ENCODE measurements at places on chromosomes 12 and 14.

GRCh38 chr14:35385042-35385839 lies 19.3 kb downstream of the NFKBIA start:
- DNase-seq: peak; percentile 70

- DNase-seq: peak; percentile 3
Observed at GRCh38 chr12:58176296-58176869, 235.0 kb downstream of the ATP23 start.

- DNase-seq: no peak
Observed at GRCh38 chr12:92073094-92073493, 72.6 kb downstream of the BTG1 start.

- DNase-seq: no peak
Observed at GRCh38 chr14:77086017-77086727, 11.9 kb upstream of the CIPC start.

DNA sequence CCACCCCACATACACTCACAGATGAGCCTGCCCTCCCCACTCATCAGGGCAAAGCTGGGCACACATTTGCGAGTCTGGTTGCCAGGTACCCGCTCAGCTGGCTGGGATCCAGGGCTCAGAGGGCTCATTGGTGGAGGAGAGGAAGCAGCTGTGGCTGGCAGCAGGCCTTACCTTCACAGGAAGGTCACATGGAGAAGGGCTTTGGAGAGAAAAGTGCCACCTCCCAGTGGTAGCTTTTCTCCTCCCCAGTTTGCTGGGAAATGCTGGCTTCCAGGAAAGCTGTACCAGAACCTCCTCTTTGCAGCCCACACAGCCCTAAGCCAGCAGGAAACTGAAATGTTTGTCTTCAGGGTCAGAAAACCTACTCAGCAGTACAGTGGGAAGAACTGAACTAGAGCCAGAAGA lies 55.6 kb downstream of the LGMN start:
- DNase-seq: no peak

DNA sequence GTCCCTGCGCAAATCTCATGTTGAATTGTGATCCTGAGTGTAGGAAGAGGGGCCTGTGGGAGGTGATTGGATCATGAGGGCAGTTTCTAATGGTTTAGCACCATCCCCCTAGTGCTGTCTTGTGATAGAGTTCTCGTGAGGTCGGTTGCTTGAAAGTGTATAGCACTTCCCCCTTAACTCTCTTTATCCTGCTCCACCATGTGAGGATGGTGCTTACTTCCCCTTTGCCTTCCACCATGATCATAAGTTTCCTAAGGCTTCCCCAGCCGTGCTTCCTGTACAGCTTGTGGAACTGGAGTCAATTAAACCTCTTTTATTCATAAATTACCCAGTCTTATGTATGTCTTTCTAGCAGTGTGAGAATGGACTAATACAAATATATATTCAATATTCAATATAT lies 303.7 kb upstream of the SEL1L start:
- DNase-seq: no peak

DNA sequence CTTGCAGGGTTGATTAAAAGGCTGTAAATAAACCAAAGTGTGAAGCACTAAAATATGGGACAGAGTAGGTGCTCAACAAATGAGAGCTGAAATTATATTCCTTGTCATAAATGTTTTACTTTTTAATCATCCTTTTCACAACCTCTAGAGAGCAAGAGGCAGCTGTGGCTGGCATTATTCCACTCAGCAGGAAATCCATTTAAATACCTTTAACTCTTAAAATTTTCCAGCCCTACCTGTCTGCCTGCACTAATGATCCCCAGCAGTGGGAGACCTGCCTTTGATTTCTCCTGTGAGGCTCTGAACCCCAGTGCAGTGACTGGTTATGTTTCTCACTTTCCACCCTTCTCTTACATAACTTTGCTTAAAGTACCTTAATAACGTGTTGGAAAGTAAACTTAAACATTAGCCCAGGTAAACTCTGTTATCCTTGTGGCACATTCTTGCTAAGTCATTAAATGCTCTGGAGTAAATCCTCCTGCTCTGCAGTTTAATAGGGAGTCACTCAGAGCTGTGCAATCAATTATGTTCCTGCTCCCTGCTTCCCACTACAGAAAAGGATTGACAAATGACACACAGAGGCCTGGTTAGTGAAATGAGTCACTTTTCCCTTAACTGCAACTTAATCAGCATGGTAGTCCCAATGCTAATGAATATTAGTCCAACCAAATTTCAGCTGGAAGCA lies 755.7 kb upstream of the USP15 start:
- DNase-seq: no peak

DNA sequence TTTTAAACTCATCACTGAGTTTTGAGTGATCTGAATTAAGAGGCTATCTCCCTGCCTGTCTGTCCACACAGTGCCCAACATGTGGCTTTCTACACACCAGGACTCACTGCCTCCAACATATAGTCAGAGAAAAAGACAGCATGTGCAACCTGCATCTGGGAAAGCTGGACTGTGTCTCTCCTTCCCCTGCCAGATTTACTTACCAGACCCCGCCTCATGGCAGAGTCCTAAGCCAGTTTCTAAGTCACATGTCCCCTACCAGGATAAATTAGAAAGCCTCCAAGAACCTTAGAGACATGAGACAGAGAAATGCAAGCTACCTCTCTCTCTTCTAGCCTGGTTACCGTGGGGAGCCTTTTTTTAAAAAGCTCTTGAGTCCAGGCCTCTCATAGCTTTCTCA lies 2.7 kb upstream of the HDAC7 start:
- DNase-seq: no peak

DNA sequence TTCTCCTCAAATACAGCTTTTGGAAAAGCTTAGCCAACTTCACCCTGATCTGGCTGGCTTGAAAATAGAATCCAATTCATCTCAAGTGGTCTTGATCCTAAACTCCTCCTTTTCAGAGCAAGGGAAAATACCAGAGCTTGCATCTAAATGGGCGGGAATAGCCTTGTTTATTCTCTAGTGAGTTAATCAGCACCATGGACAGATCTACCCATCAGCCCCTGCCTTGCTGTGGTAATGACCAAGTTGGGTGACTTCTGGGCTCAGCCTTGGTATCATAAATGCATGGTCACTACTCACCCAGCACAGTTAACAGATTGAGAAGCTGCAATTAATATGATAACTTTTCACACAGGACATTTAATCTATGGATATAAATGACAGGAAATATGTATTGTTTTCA lies 196.6 kb downstream of the GLT1D1 start:
- DNase-seq: no peak

- DNase-seq: no peak
Observed at GRCh38 chr12:5032821-5033220, 10.9 kb upstream of the KCNA5 start.

- no peak for DNase-seq
Observed at GRCh38 chr12:10554228-10554755, 48.6 kb downstream of the EIF2S3B start.

DNA sequence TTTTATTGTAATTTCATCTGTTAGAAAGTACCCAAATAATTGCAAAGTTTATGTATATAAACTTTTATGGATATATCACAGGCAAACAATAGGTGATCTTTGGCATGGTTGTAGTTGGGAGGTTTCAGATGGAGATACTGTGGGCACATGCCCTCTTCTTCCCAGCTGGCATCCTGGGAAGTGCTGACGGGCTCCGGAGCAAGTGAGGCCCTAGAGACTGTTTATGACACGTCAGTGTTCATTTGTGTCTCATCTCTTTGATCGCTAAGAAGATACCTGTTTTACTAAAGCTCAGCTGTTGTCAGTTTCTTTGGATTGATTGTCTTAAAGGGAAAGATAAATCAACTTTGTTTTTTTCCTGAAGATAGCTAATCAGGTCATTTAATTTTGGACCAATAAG lies 287.6 kb downstream of the FBXL14 start:
- DNase-seq: no peak

- no peak for DNase-seq
Observed at GRCh38 chr12:19323805-19324204, 115.5 kb upstream of the AEBP2 start.

- no peak for DNase-seq
Observed at GRCh38 chr14:63840981-63841380, 11.8 kb upstream of the SYNE2 start.

DNA sequence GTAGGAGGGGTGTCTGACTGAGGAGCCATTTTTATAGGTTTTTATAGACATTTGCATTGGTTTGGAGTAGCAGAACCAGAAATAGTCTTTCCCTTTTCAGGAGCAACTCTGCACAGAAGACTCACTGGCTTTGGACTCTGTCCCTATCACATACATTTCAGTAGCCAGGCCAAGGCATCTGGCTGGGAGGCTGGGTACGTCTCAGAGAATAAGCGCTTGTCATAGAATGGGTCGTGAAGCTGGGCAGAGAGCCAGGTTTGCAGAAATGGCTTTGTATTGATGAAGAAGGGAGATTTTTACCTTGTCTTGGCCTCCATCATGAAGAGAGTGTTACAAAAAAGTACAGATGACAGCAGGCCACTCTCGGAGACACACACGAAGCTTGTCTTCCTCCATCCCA lies 98.6 kb downstream of the CACNA1C start:
- DNase-seq: no peak

DNA sequence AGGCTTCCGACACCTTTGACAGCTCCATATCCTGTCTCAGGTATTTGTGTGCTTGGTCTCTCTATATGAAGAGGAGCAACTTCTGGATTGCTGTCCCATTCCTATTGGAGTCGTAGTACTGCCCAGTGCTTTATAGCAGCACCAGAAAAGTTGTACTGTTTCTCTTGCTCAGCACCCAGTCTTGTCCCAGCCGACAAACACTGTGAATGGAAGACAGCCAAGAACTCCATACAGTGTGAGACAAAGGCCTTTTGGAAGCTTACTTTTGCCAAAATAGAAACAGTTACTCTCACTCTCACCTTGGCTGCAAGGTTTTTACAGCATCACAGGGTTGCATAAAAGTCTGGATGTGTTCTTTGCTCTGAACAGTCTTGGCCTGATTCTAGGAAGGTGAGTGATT lies 105.3 kb downstream of the TGFB3 start:
- DNase-seq: no peak

DNA sequence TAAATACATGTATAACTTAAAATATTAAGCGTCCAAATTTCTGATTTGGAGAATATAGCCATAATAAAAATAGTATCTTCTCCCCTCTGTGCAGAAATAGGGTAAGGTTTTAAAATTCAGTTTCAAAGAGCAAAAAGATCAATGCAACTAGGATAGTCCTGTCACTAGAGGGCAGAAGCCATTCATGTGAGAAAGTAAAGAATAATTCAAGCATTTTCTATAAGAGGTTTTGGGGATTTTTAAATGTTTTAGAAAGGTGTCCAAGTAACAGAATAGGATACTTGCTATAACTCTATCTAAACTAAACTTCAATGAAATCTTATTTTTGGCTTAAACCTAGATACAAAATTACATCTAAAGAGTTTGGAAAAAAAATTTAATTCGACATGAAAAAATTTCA lies 50.3 kb downstream of the ADAMTS20 start:
- peak; percentile 17 for DNase-seq

GRCh38 chr12:120725151-120725658 lies 421 bp upstream of the ACADS start:
- no peak for DNase-seq

DNA sequence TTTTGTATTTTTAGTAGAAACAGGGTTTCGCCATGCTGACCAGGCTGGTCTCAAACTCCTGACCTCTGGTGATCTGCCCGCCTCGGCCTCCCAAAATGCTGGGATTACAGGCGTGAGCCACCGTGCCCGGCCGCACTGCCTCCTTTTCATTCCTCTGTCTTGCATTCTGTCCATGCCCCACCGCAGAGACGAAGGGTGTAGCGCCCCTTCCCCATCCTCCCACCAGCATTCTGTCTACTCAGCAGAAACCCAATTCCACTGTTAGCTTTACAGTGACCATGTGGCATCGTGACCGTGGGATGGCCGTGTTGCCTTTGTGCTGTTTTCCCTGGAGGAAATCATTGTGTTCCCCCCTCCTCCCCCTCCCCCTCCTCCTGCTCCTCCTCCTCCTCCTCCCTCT lies 10.3 kb downstream of the TEX22 start:
- no peak for DNase-seq

DNA sequence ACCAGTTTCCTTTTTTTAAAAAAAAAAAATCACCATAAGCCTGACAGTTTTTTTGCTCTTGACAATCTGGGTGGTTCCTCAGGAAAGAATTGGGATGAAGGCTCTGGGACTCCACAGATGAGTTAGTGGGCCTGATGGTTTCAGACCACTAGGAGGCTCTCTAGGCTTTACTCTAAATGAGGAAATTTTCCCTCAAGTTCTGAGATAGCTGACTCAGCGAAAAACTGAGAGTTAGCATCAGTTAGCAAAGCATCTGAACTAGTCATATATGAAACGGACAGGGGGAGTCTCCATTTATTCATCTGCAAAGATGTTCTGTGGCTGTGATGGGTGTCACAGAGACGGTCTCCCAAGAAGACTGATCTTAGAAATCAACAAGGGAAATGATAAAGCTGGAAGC lies 314.3 kb upstream of the OR4E1 start:
- DNase-seq: no peak

GRCh38 chr14:89746654-89747053 lies 207.9 kb downstream of the EFCAB11 start:
- DNase-seq: no peak

GRCh38 chr14:75158843-75159614 lies 17.4 kb downstream of the TMED10 start:
- no peak for DNase-seq

- no peak for DNase-seq
Observed at GRCh38 chr12:47970843-47971242, 7.4 kb downstream of the TMEM106C start.

DNA sequence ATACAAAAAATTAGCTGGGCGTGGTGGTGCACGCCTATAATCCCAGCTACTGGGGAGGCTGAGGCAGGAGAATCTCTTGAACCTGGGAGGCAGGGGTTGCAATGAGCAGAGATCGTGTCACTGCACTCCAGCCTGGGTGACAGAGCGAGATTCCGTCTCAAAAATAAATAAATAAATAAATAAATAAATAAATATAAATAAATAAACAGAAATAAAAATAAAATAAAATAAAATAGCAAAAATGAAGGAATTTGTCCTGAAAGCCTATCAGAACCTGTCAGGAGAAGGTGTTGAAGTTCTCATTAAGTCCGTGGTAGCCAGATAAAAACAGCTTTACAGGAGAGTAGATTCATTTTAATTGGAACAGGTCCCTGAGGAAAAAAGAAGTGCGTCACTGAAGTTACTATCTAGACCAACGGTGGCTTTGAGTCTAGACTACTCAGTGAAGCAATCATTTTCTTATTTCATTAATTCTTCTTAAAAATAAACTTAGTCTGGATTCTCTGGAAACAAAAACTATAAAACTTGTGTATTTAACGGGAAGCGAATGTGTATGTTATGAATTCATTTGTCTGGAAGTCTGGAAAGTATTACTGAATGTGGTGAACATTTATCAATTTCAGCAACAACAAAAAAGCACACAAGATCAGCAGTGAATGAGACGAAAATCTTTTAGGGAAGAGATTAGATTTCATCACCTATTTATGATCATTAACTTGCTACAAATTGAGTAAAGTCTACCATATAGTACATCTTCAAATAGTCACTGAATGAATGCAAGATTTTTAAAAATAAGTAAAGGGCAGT lies 248.5 kb upstream of the PDE3A start:
- DNase-seq: no peak

GRCh38 chr12:24728366-24728765 lies 220.5 kb downstream of the BCAT1 start:
- peak; percentile 23 for DNase-seq

All from fibroblast of the conjunctiva (primary cell).